ENCODE measurements at places on chromosomes 1 and 21. TPM values are rescaled to one million over a fixed set of nuclear protein-coding genes. Genes with fewer than 3 reads are reported as not detected.

DNA sequence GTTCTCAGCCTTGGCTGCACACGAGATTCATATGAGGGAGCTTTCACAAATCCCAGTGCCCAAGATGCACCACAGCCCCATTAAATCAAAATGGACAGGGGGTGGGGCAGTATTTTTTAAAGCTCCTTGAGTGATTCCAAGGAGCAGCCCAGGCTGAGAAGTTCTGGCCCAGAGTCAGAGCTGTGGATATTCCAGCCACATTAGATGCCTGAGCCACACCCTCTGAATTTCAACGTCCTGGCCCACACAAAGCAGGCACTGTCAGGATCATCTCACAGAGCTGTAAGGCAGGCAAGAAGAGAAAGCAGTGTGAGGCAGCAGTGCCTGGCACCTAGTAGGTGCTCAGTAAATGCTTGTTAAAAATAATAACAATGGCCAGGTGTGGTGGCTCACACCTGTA lies 37.4 kb downstream of the PAX7 start:
- no peak overlapping the region for H3K27ac ChIP-seq
- no peak for DNase-seq
- no peak overlapping the region for H3K4me3 ChIP-seq
- no peaks in the 10 kb centered on the region for H3K4me1 ChIP-seq
- H3K27me3 ChIP-seq = peaks cover 19% of the 10 kb centered on the region

DNA sequence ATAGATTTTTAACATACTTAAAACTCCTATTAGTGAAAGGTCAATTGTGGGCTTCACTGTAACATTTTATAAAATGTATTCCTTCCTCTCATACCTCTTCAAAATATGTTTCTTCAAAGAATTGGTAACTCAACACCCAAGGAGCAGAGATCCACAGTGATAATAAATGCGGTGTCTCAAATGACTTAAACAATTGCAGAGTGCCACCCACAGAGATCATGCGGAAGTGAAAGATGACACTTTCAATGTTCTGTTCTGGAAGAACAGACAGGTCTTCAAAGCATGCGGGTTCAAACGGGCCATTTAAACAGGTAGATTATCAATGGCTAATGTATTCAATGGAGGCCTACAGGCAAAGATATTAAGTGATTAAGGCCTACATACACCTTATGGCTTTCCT lies 157.0 kb upstream of the GREM2 start:
- no peaks in the 10 kb centered on the region for H3K27me3 ChIP-seq
- no peaks in the 10 kb centered on the region for H3K36me3 ChIP-seq
- no peak for DNase-seq
- no peak overlapping the region for H3K27ac ChIP-seq

GRCh38 chr1:1040004-1040991 lies 20.4 kb downstream of the AGRN start:
- H3K4me1 ChIP-seq = peaks cover 22% of the 10 kb centered on the region
- H3K4me3 ChIP-seq = peak overlapping the region; percentile 33
- peaks cover 13% of the 10 kb centered on the region for H3K27me3 ChIP-seq
- H3K27ac ChIP-seq = no peak overlapping the region

ARMH1 gene
- 2.8 TPM for polyA plus RNA-seq

- H3K4me3 ChIP-seq = no peak overlapping the region
- peaks cover 3% of the 10 kb centered on the region for H3K4me1 ChIP-seq
- H3K27me3 ChIP-seq = no peaks in the 10 kb centered on the region
- H3K27ac ChIP-seq = no peak overlapping the region
Observed at GRCh38 chr21:42012763-42013329, 2.7 kb upstream of the ZBTB21 start.

GRCh38 chr1:35717911-35718476 lies 690 bp downstream of the C1orf216 start:
- no peaks in the 10 kb centered on the region for H3K4me1 ChIP-seq
- H3K36me3 ChIP-seq = peaks cover 5% of the 10 kb centered on the region
- DNase-seq = no peak
- H3K4me3 ChIP-seq = peak overlapping the region; percentile 60
- peak overlapping the region; percentile 45 for H3K27ac ChIP-seq
- peaks cover 7% of the 10 kb centered on the region for H3K27me3 ChIP-seq

- H3K36me3 ChIP-seq = no peaks in the 10 kb centered on the region
- H3K27ac ChIP-seq = no peak overlapping the region
- no peak overlapping the region for H3K4me3 ChIP-seq
- DNase-seq = no peak
Observed at GRCh38 chr1:5223206-5223605, 568.8 kb downstream of the AJAP1 start.

DNA sequence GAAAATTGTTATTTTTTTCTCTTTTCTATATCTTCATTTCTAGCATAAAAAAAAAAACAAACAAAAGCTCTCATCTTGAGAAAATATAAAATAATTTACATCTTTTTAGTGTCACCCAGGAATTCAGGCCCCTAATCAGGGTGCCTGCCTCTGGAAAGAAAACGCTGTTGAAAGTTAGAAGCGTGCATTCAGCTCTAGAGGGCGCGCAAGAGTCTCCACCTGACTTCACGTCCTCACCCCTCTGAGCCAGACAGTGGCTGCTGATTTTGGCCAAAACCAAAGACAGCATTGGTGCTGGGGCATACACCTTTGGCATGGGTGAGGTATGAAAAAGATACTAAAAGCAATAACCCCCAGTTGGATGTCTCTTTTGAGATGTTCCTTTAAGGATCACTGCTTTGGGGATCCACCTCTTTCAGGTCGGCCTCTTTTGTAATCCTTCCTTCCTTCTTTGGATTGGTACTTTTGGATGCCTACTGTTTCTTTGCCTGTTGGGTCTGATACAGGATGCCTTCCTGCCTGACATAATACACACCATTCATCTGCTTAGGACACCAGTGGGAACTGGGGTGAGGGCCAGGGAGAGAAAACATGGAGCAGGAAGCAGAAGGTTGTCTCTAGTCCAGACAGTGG lies 77.6 kb upstream of the CHRM3 start:
- DNase-seq = peak; percentile 23
- H3K27ac ChIP-seq = no peak overlapping the region
- no peak overlapping the region for H3K4me3 ChIP-seq
- H3K27me3 ChIP-seq = no peaks in the 10 kb centered on the region
- no peaks in the 10 kb centered on the region for H3K4me1 ChIP-seq
- no peaks in the 10 kb centered on the region for H3K36me3 ChIP-seq
